ENCODE measurements at places on chromosomes 7 and 10.
A peak's percentile ranks its signal among the peaks of the same experiment; 100 is the strongest.

DNA sequence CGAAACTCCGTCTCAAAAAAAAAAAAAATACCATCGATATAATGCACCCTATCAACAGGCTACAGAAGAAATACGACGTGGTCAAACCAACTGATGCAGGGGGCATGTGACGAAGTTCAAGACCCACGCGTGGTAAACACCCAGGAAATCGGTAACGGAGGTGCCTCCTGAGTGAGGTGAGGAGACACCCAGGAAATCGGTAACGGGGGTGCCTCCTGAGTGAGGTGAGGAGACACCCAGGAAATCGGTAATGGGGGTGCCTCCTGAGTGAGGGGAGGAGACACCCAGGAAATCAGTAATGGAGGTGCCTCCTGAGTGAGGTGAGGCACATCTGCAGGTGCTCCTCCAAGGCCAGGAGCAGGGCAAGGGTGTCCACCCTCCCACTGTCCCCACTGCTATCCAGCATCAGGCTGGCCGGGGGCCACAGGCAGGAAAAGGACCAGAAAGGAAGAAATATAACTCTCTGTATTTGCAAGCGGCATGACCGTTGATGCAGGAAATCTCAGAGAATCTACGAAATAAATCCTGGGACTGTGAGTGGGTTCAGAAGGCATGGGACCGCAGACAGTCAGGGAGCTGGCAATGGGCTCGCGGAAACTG is 10.7 kb upstream of the GPR146 start:
- no peak for DNase-seq

DNA sequence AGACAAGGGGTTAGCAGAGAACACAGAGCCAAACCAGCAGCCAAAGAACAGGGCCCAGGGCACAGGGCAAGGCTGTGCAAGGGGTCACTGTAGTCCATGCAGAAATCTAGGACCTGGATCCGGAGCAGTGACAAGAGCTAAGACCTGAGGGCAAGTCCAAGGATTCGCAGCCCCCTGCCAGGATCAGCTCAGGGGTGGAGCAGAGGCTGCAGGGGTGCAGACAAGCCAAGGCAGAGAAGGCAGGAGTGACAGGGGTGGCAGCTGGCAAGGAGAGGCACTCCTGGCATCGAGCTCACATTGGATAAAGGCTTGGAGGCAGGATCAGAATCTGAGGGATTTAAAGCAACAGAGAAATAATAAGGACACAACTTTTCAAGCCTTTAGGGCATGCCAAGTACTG is 80.7 kb upstream of the NANOS1 start:
- no peak for DNase-seq

- DNase-seq: no peak
These were observed 34.4 kb upstream of the ZNF92 start for GRCh38 chr7:65339257-65339656.

DNA sequence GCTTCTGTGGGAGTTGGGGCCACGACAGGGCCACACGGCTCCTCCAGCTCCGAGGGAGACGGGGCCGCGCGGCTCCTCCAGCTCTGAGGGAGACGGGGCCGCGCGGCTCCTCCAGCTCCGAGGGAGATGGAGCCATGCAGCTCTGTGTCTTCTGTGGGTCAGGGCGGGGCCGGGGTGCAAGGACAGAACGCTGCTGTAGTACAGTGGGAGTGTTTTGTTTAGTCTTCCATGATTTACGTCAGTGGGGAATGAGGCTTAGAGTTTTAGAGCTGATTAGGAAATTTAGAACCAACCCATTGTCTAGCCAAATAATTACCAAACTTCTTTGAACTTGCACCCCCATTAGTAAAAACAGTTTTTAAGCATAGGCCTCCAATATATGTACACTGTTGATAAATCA is 32.9 kb upstream of the PRKAR1B start:
- DNase-seq: no peak

DNA sequence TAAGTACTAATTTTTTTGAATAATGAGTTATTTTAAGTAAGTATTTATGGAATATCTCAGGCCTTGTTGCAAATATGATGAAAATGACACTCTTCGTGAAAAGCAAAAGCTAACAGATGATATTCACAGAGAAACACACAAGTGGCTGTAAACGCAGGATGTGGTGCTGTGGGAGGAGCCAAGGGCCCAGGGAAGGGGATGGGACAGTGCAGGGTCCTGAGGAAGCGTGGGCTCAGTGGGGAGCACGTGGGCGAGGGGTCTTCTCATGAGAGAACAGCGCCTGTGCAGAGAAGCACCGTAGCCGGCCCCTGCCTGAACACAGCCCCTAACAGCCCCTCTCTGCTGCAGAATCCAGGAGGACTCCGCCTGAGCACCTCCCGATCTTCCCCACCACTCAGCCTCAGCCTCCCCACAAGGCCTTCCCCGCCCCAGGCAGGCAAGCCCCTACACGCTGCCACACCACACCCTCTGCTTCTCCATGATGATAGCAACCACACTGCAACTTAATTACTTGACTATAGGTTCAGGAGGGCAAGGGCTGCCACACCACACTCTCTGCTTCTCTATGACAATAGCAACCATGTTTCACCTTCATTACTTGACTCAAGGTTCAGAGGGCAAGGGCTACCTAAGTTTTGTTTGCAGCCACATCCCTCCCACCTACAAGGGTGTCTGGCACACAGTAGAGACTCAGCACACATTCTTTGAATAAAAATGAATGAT is 152.6 kb upstream of the RNF32 start:
- no peak for DNase-seq

DNA sequence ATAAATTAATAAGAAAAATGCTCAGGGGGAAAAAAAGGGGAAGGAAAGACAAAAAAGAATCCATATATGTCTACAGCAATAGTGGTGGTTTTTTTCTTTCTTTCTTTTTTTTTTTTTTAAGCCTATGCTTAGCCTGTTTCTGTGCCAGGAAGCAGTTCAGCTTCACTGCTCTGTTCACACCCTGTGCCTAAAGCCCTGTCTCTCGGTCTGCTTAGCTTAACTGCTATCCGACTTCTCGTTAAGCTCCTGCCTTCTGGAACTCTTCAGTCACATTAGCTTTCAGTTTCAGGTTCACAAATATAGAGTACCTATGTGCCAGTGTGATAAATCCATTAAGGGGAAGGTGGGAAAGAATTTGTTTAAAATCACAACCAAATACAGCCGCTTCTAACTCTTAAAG is 26.5 kb upstream of the NRG3 start:
- DNase-seq: no peak

DNA sequence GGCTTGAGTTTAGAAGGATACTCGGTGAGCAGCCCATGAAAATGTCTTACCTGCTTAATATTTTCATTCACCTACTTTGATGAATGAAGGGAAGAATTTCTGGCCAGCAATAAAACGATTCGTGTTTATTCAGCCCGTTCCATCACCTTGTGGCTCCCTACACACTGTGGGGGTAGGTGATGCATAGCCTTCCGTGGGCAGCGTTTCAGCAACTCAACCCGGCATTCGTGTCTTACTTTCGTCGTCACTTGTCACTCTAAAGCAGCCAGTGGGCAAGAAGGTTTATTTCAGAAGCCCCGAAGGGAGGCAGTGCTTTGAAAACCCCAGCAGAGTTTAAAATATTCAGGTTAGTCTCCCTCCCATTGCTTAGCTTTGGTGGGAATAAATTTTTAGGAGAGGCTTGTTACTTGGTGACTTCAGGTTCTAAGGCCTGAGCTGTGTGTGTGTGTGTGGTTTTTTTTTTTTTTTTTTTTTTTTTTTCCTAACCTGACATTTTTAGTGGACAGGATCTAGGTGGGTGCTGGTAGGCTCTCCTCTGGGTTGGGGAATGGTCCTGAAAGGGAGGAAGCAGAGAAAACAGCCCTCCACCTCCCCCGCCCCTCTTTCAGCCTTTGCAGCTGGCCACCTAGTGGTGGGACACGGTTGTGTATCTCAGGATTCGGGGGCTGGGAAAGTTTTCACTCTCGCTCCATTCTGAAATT is 1.8 kb downstream of the GRK5 start:
- DNase-seq: peak; percentile 35

GRCh38 chr7:96973986-96974385 is 31.4 kb upstream of the DLX6 start:
- DNase-seq: no peak

GRCh38 chr7:156790264-156790663 is 102.7 kb downstream of the LMBR1 start:
- no peak for DNase-seq

DNA sequence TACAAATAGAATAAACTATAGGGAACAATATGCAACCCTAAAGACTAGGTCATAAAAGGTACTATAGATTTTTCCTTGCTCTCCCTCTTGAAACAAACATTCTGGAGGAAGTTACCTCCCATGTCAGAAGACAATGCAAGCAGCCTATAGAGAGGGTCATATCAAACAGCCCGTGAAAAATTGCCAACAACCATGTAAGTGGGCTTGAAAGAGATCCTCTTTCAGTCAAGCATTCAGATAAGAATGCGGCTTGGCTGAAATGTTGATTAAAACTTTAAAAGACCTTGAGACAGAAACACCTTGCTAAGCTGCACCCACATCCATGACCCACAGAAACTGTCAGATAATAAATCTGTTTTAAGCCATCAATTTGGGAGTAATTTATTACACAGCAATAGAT is 526.6 kb upstream of the GHITM start:
- DNase-seq: no peak

DNA sequence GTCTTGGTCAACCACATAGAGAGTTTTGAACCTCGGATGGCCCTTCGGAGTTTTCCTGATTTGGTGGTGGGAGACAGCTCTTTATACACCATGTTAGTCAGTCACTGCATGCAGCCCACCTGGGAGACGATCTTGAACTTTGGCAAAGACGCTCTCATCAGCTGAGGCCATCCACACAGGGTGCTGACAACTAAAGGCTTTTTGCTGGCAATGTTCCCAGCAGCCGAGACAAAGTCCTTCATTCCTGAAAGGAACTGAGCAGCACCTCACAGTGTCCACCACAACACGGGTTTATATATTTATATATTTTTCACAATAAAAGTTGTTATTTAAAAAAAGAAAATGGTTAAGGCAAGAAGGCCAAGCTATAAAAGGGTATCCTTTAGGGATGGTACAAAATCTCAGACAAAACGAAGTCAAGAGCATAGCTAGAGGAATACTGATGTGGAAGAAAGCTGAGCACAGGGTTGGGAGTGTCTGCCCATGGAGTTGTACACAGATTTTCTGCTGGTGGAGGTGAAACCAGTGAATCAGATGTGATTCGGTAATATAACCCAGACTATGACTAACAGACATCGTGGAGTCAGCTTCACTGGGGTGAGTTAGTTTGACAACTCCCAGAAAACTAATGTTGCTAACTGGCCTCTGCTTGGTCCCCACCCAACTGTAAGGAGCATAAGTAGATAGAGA is 27.4 kb upstream of the CAPZA2 start:
- no peak for DNase-seq

DNA sequence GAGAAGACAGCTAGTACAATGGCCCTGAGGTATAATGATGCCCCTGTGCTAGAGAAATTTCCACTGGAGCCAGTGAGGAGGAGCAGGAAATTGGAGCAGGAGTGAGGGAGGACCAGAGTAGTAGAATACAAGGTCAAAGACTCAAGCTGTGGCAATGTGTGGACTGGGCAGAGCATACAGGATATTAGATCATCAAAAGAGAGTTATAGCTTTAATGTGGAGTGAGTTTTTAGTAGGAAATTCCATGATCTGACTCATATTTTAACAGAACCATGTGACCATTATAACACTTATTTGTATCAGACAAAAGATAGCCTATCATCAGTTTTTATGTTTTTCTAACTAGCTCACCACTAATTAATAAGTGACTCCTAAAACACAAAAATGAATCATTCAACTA is 154.1 kb downstream of the DGKB start:
- DNase-seq: no peak

- no peak for DNase-seq
These were observed 4.3 kb upstream of the UCN3 start for GRCh38 chr10:5360318-5360915.

- DNase-seq: no peak
These were observed 1178.5 kb upstream of the C7orf33 start for GRCh38 chr7:147412109-147412508.

- no peak for DNase-seq
These were observed 739.7 kb downstream of the AUTS2 start for GRCh38 chr7:70338015-70338414.

DNA sequence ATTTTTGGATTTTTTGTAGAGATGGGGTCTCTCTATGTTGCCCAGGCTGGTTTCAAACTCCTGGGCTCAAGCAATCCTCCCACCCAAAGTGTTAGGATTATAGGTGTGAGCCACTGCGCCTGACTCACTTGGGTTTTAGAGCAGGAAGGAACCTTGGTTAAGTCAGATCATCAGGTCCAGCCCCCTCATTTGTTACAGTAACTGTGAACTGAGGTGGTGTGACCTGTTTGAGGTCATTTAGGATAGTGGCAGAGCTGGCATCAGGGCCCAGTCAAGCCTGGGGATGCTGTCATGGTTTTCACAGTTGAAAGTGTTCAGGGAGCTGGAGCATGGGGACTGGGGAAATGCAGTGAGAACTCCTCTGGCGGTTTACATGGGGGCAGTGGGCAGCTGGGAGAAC is 159.6 kb downstream of the TAX1BP1 start:
- no peak for DNase-seq

GRCh38 chr7:103447073-103447960 is 1.3 kb upstream of the SLC26A5 start:
- no peak for DNase-seq

DNA sequence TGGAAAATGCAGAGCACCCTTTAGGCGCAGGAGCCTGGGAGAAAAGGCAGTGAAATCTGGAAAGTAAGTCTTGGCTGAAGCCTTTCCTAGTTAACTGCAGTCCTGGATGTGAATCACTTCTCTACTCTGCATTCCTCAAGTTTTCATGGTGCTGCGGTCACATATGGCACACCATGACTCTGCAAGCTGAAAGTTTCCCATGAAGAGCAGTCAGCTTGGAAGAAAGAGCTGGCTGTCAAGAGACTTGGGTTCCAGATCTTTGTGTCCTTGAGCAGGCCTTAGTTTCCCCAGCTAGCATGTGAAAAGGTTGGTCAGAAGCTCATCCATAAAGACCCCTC is 548.3 kb downstream of the SORCS3 start:
- DNase-seq: no peak

- no peak for DNase-seq
These were observed 17.3 kb downstream of the CAMK2B start for GRCh38 chr7:44307905-44308595.

GRCh38 chr7:31633894-31634494 is 53.0 kb upstream of the PPP1R17 start:
- no peak for DNase-seq
